NCI-H2171 treated with DMSO at 0.1 percent for 48 hours (cell line): ENCODE measurements at places on chromosomes 5 and 9.
A peak's percentile ranks its signal among the peaks of the same experiment; 100 is the strongest.

GRCh38 chr5:44807269-44807668 lies 1.5 kb upstream of the MRPS30 start:
- no peak for DNase-seq

DNA sequence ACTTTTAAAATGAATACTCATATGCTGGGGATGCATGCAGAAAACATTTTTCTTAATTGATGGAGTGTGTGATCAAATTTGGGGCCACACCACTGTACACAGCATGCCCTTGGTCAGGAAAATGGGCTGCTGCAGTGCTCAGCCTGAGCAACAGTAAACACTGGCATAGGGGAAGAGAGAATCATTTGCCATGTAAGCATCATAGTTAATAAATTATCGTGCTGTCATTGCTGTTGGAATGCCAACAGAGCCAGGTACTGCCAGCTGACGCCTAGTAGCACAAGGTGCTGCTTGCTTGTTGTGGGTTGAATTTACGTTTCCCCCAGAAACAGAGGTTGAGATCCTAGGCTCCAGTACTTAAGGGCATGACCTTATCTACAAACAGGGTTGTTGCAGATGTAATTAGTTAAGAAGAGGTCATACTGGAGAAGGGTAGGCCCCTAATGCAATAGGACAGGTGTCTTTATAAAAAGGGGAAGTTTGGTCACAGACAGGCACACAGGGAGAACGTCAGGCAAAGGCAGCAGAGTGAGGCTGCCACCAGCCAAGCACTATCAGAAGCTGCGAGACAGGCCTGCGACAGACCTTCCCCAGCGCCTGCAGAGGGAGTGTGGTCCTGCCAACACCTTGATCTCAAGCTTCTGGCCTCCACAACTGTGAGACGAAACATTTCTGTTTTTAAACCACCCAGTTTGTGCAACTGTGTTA lies 25.3 kb downstream of the DAP start:
- DNase-seq: no peak

DNA sequence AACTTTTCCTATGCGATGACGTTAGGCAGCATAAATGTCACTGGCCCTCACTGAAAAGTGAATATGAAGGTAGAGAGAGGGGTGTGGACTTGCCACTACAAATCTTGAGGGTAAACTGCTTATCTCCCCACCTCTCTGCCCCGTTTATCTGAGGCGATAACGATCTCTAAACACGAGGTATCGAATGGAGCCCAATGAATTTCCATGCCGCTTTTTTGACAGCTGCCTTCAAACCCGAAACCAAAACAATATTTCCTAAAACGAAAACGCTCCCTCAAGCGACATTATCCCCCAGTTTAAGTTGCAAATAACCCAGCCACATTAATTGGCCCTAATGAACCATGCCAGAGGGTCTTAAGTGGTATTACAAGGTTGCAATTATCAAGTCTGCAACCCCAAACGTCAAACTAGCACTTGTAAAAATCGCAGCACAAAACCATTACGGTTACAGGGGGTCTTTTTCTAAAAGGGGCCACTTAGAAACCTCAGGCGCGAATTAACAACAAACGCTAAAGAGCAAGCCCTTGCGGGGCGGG lies 1.4 kb downstream of the NR3C1 start:
- DNase-seq: peak; percentile 66

DNA sequence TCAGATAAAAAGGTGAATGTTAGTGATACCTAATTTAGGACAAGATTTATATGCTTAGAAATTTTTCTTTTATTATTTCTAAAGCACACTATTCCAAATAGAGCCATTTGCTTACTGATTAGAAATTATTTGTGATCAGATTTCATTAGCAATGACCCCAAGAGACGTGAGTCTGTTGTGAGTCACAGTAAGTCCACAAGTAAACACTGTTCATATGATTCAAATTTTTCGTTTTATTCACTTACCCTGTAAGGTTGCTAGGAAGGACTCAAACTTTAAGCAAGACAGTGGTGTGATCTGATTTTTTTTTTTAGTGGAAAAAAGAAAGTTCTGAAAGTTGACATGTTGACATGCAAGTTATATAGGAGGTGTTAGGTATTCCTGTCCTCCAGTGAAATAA lies 1.2 kb downstream of the CARD6 start:
- DNase-seq: no peak

DNA sequence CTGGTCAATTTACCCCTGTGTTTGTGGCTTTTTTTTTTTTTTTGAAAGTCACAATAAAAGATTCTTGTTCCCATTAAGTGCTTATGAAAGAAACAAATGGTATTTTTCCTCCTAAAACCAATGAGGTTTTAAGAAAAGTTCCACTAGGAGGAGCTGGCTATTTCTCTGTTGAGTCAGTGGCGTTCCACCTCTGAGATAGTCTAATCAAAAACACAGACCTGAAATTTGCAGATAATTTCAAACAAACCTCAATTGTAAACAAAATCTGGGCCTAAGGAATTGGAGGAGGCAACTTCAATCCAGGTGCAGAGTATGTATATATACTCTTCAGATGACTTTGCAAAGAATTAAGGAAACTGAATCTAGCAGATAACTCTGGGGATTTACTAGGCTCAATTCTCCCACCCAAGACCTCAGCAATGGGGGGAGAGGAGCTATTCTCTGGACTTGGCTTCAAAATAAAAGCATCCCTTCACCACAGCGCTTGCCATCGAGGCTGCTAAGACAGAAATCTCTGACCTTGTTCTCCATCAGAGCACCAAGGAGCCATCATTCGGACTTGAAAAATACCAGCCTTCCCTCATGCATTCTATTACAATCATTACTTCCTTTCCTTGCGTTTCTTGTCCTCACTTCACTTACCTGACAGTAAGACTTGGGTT lies 52.4 kb downstream of the FANCC start:
- DNase-seq: no peak

DNA sequence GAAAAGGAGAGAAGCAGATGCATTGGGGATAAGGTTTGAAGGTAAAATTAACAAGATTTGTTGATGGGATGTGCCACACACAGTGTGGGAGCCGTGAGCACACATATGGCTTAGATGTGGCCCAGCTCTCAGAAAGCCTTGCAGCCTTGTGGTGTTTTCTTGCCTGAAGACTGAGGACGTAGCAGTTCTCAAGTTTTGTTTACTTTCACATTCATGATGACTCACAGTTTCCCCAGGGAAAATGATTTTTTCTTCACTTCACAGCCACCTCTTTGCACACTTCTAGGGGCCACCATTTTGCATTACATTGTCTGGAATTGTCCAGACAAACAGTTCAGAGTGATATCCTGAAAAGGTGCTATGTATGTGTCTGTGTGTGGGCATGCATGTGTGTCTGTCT lies 126.2 kb downstream of the BASP1 start:
- peak; percentile 70 for DNase-seq

GRCh38 chr9:68983522-68984424 lies 30.1 kb downstream of the PRKACG start:
- DNase-seq: no peak

GRCh38 chr9:70170151-70170790 lies 88.5 kb upstream of the SMC5 start:
- peak; percentile 91 for DNase-seq

DNA sequence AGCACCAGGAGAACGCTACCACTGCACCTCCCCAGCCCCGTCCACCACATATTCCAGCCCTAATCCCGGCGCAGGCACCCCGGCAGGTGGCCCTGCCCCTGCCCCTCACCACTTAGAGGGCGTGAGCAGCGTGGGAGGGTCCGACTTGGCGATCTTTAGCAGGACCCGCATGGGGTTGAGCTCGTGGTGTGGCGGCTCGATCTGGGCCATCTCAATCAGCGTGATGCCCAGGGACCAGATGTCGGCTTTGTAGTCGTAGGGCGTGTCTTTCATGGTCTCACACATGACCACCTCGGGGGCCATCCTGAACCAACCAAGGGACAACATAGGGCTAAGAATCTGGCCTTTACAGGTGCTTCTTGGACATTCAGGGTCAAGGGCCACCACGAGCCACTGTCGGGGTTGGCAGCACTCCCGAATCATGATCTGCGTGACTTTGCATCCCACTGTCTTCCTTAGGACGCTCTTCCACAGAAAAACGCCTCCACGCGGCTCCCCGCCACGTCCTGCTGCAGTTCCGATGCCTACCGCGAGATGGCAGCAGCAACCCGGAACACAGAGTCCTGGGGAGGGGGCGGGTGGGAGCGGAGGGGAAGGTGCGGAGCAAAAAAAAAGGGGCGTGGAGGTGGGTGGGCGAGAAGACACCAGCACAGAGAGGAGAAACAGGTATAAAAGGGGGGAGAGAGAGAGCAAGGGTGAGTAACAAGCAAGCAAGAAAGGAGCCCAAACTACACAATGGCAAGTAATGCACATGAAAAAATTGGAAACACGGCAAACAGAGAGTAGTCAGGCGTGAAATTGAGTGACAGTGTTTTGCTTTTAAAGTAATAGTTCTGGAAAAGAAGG lies 81.3 kb downstream of the STK10 start:
- peak; percentile 45 for DNase-seq

DNA sequence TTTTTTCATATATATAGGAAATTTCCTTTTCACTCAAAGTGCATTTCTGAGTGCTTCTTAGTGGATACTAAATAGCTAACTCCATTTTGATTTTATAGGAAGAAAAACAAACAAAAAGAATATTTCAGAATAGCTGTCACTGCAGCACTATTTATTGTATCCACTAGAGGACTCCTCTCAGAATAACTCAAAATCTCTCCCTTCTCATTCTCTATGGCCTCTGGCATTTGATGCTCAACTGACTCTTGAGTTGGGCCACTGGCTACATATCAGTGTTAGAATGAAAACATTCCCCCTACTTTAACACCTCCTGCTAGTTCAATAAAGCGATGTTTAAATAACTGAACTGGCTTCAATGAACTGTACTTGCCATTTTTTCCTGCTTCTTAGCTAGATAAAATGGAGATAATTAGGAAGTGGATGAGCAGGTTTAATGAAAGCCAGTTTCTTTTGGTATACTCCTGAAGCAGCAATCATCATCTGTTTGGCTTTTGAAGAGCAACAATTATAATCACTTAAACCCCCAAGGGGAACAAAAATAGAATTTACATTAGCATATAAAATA lies 16.6 kb upstream of the ELAVL2 start:
- DNase-seq: no peak

- no peak for DNase-seq
Observed at GRCh38 chr9:37905776-37906175, 1.8 kb upstream of the SLC25A51 start.

DNA sequence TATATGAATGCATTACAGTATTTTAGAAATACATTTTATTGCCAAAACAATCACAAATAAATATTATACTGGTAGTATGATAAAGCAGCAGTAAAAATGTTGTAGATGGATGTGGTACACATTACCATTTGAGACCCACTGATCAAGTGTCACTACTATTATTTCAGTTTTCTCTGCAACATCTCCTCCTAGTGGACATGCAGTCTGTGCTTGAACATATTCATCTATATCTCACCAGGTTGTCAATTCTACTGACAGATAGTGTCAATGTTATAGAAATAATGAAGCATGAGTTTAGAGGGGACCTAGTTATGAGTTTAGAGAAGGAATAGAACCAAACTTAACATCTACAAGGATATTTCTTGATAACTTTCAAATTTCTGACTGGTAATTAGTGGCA lies 39.2 kb upstream of the ELOVL7 start:
- DNase-seq: no peak

GRCh38 chr9:95420518-95420917 lies 96.3 kb downstream of the PTCH1 start:
- no peak for DNase-seq

DNA sequence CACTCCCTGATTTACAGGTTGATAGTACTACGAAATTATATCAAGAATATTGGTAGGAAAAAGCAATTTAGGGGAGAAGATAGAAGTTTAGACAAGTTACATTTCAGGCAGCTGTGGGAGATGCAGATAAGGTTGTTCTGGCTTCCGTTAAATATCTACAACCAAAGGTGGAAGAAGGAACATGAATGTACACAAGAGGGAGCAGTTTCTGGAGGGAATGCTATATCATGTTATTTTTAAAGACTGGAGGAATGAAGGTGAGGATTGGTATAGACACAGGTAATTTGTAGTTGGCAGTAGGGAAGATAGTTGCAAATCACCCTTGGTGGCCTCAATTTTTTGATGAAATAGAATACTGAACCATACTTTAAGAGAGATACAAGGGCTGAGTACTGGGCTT lies 187.3 kb upstream of the NMUR2 start:
- DNase-seq: no peak

DNA sequence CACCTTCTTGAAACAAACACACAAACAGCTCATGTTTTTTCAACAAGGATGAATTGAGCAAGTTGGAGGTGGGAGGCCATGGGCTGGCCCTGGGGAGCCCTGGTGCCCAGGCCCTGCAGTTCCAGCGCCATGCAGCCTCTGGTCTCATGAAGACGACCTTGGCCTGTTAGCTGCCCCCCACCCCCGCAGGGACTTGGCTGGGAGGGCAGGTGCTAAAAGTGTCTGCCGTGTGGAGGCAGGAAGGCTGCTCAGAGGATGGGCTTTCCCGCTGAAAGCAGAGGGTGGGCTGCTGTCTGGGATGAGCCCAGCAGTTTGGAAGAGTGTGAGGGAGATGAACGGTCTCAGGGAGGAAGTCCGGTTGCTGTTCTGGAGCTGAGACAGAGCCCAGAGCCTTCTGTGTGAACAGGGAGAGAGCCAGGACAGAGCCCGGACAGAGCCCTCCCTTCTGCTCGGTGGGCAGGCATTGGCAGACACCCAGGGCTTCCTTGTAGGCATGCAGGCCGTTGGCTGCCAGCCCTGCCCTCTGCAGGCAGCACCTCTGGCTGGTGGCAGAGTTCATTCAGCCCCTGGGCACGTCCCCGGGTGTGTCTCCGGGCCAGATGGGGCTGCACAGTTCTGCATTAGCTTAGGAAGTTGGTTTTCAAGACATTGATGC lies 18.7 kb downstream of the ROPN1L start:
- no peak for DNase-seq

DNA sequence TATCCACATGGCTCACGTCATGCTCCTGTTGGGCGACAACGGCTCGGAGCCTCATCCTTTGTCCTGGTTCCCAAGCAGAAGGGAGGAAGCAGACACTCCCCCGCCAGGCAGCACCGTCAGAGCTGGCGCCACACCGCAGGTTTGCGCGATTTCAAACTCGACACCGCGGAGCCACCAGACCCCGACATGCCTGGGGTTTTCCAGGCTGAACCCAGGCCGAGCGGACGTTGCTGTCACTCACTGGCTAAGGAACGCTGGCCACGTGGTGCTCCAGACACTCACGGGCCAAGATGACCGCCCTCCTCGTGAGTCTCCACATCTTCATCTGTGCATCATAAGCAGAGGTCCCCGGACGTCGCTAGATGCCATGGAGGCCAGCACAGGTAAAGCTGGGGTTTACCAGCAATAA lies 9.0 kb downstream of the TERT start:
- DNase-seq: no peak
